Activated T-cell treated with anti-CD3 and anti-CD28 coated beads, Interleukin-2, amount 50 U/mL, for 4 hours (primary cell): ENCODE measurements at places on chromosomes 2 and 18.

DNA sequence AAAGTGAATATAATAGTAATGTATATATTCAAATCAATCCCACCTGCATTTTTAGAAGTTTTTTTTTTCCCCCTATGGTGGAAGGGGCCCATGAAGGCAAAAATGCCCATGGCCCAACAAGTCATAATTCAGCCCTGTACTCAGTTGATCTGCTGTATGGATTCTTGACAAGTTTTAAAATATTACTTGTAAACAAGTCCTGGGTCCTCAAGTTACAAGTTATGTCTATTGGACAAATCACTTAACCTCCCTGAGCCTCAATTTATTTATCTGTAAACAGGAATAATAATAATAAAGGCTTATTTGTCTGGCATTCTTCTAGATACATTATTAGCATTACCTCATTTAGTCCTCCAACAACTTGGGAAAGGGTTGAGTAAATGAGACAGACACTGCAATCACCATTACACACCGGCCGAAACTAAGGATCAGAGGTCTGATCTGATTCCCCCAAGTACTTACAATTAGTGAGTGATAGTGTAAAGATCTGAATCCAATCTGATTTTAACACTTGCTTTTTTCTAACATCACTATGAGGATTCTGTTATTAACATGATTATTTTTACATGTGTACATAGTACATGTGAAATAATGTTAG is 66.1 kb downstream of the PDE1A start:
- no peak for DNase-seq

GRCh38 chr18:61949946-61950345 is 57.1 kb upstream of the RNF152 start:
- DNase-seq: no peak

GRCh38 chr2:219252900-219253752 is at the start of gene TUBA4B:
Gene TUBA4B (plus strand): TSS chr2:219253243. CDS start chr2:219253408, 165 bp downstream.
- peak; percentile 36 for DNase-seq

DNA sequence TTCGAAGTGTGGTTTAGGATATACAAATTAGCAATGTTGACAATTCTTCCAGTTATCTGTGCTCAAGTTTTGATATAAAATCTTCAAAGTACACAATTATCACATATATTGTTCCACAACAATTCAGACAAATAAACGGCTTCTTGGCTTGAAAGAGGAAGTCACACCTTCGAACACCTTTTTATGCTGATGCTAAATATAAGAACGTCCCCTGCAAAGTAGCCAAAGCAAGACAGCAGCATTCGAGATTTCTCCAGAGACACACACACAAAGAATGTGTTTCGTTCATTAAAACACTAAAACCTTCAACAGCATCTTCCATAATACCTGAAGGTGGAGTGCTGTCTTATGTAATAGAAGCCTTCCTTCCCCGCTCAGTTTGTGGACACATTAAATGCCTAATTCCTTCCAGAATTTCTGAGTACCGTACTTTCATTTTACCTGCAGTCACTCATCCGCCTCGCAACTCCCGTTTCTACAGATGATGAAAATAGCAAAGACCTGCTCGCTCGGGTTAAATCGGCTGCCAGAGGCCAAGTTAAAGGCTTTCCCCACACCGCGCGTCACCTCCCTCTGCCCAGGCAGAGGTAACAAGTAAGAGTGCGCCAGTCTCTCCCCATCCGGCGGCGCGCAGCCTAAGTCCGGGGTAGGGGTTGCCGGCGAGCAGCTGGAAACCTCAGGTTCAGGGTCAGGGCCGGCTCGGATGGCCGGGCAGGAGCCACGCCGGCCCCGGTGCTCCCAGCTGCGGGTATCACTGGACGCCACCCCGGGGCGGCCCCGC is 847 bp downstream of the SERPINE2 start:
- DNase-seq: peak; percentile 41

- no peak for DNase-seq
Measured at GRCh38 chr2:174581491-174581890, 16.1 kb downstream of the WIPF1 start.

DNA sequence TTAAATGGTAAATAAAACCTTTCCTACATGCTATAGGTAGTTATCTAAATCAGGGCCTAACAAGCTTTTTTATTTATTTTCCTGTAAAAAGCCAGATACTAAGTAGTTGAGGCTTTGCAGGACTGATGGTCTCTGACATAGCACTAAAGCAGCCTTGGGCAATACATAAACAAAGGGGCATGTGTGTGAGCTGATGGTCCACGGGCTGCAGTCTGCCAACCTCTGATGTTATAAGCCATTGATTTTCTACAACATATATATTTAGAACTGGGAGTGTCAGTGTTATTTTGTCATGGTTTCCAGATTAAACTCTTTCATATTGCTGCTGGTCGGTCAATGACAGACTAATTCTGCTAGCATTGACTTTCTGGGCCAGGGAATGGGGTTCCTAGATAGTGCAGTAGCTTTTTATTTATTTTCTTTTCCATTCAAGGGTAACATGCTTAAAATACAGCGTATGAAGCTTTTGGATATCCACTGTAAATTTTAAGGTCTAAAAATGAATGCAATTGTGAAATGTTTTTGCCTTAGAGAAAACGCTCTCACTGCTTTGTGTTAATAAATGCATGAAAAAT is 134.0 kb downstream of the NEDD4L start:
- DNase-seq: no peak

- no peak for DNase-seq
Measured at GRCh38 chr2:168449419-168449818, 6.7 kb upstream of the CERS6 start.

DNA sequence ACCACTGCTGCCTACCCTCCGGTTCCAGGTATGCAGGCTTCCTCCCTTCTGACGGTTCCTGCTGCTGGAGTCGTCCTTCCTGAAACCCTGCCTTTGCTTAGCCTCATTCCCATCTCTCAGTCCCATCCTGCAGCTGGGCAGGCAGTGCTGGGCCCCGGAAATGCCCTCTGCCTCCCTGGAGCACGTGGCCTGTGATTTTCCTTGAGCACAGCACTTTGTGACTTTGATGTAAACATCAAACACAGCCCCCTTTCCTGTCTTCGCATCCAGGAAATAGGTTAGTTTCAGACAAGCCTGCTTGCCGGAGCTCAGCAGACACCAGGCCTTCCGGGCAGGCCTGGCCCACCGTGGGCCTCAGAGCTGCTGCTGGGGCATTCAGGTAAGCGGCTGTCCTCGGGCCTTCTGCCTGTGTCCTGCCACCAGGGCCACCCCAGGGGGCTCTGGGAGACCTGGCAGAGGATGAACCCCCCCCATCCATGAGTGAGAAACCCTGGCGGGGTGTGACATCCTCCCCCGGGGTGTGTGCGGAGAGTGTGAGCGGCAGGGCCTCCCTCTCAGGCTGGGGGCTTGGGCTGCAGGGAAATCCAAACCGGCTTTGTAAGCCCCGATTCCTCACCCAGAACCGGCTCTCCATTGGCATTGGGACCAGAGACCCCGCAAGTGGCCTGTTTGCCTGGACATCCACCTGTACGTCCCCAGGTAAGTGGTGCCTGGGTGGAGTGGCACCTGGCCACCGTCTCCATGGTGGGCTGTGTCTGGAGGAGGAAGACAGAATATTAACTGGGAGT is at the start of gene ZAP70:
Gene ZAP70, plus strand, starts transcription at position 281 of the 788 bp plus-strand sequence. CDS start 10,461 bp downstream, outside the sequence.
- peak; percentile 54 for DNase-seq

GRCh38 chr2:188170356-188170755 is 121.3 kb upstream of the GULP1 start:
- no peak for DNase-seq

- DNase-seq: no peak
Measured at GRCh38 chr2:10941383-10941782, 29.6 kb downstream of the KCNF1 start.

GRCh38 chr2:131010566-131010965 is 82.7 kb downstream of the FAM168B start:
- DNase-seq: no peak

- no peak for DNase-seq
Measured at GRCh38 chr2:15222856-15223255, 338.3 kb downstream of the NBAS start.

GRCh38 chr18:50177294-50177992 is 17.5 kb downstream of the MYO5B start:
- no peak for DNase-seq

DNA sequence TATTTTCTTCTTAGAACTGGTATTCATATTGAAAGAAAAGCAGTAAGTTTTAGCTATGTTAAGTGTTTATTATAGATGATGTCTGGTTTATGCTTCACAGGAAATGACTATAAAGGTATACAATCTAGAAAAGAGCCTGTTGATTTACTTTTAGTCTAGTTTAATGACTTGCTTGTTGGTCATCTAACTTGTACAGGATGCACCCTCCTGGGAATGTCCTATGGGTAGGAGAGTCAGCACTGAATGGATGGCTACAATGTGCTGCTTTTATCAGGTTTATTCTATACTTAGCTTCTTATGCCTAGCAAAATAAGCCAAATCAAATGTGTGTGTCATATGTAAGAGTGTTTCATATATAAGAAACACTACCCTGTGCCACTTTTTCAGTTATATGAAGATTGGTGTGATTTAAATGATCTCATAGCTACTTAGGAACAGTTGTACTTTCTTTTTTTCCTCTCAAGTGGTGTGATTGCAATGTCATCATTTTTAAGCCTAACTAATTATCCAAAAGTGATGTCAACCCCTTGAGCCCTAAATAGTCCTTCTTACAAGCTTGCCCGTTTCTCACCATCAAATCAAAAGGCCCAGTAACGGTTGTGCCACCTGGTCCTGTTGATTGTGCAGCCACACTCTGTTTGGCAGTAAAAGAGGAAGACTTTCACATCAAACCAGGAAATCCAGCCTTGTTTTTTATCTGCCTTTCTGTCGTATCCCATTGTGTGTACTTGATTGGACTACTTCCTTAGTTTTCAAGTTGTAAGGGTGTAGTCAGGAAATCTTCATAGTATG is 176.0 kb downstream of the DIS3L2 start:
- no peak for DNase-seq

GRCh38 chr2:161068670-161069069 is 91.6 kb upstream of the TANK start:
- no peak for DNase-seq

DNA sequence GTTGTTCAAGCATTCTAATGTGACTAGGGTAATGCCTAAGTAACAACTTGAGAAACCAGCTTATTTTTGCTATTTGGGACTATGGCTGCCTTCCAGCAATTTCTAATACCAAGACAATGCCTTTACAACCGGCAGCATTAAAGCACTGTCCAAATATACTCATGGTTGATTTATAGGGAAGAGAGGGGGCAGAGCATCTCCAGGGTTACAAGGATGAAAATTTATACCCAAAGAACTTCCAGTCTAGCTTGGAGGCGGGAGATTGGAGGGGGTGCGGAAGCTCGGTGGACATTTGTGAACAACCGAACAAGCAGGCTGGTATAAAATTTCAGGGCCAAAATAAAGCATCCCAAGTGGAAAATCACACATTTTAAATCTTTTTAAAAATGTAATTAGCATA is 294.9 kb upstream of the STON1 start:
- DNase-seq: no peak

DNA sequence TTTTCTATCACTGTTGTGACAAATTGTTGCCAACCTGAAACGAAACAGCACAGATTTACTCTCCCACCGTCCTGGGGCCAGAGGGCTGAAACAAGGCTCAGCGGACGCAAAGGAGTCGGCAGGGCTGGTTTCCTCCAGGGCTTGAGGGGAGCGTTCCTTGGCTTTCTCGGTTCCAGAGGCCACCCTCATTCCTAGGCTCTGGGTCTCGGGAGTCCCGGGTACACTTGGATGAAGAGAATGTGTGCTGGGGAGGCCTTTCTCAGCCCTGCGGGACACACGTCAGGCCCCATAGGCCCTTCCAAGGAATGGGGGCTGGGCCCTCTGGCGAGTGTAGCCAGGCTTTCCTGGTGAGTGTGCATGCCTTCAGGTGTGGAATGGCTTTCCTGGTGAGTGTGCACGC is 287.3 kb upstream of the HS6ST1 start:
- no peak for DNase-seq

DNA sequence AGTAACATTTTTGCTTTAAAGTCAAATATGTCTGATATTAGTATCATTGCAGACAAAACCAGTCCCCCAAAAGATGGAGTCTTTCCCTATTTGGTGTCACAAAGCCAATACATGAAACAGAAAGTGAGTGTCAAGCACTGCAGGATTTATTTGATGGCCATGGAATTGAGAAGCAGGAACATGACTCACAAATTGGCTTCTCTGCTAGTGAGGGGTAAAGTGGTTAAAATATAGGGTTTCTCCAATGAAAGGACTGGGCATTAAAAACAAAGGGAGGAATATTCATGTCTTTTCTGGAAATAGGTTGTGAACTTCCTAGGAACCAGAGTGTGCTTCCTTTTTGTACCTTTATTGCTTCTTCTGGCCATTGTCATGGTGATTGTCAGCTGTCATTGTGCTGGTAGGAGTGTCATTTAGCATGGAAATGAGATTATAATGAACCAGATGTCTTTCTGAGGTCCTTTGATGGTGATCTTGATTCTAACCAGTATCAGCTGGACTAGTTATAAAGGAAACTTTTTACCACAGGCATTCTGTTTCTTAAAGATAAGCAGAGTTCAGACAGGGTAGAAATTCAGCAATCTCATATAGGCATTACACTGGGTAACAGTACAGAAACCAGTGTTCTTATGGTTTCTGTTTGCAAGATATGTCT is 4.1 kb downstream of the REG1B start:
- no peak for DNase-seq

GRCh38 chr2:168816369-168816768 is 13.9 kb downstream of the NOSTRIN start:
- DNase-seq: no peak

DNA sequence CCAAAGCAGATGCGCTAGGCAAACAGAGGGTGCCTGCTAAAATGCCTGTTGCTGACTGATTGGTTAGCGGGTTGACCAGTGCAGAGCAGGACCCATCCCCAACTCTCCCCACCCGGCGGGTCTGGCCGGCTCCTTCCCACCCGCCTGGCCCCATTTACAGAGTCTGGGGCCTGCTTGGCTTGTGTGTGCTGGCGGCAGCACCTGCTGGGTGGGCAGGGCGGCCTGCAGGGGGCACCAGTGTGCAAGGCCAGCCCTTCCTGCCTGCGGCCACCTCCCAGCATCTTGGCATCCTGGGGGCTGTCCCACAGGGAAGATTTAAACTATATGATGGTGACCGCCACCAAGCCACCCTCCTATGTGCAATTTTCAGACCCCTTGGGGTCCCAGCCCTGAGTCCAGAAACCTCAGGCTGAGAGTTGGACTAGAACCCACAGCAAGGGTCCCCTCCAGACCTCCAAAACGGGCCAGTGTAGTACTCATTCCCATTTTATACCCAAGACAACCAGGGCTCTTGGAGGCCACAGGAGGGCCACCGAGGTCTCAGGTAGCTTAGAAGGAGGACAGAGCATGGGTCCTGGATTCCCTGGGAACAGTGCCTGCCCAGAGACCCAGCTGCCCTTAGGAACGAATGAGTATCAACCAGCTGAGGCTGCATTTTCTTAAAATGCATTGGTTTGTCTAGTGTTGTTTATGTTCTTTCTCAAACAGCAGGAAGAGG is 173.6 kb downstream of the SMAD7 start:
- peak; percentile 70 for DNase-seq

DNA sequence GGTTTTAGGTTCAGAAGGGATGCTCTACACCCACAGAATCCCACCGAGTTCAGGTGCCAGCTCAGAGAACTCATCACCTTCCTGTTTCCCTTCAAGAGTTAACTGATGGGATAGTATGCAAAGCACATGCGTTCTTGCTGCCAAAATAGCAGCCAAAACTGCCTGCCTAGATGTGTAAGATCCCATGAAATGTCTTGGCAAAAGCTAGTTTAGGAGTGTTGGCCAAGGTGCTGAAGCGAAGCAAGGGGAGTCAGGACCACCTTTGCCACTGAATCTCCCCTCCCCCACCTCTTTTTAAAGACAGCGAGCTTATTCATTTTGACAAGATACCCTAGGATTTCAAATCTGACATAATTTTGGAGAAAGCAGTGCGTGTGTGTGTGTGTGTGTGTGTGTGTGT is 2.1 kb downstream of the DOCK10 start:
- DNase-seq: no peak

- no peak for DNase-seq
Measured at GRCh38 chr2:150978053-150978452, 283.6 kb downstream of the RBM43 start.
